ENCODE measurements at places on chromosomes 16 and 17.

- no peak for DNase-seq
Observed at GRCh38 chr16:67718668-67719047, 458 bp downstream of the GFOD2 start.

DNA sequence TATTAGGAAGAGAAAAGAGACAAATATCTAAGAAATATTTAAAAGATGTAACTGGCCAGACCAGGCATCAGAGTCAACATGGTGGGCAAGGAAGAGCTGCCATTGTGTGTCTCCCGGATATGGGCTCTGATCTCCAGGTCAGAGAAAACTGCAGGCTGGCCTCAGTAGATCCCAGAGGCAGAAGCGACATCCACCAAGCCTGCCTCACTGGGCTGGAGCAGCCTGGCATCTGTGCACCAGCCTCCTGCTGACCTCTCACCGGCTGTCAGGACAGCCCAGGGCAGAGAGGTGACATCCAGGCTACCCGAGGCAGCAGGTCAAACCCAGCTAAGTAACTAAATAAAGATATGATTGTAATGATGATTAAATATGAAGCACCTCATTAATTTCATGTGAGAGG is 162.8 kb upstream of the TNRC6C start:
- no peak for DNase-seq

GRCh38 chr16:84535851-84536250 is 31.4 kb upstream of the MEAK7 start:
- DNase-seq: no peak

- DNase-seq: no peak
Observed at GRCh38 chr17:50947782-50948543, 81.8 kb upstream of the TOB1 start.

DNA sequence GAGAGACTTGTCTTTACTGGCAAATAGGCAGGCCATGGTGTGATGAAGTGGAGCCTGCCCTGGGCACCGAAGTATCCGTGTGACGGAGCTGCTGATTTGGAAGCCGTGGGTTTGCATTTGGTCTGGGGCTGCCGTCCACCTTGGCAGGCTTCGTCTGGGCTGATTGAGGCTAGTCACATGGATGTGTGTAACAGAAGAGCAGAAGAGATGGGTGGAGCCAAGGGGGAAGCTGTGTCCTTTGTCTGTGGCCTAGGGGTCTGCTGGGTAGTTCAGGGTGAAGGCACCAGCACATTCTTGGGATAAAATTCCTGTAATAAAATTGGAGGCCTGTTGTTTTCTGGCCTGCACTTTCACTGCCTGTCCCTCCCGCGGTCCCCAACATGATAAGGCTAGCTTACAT is 106.1 kb downstream of the AATF start:
- DNase-seq: no peak

GRCh38 chr16:87303431-87303930 is 13.7 kb downstream of the C16orf95 start:
- DNase-seq: peak; percentile 61

DNA sequence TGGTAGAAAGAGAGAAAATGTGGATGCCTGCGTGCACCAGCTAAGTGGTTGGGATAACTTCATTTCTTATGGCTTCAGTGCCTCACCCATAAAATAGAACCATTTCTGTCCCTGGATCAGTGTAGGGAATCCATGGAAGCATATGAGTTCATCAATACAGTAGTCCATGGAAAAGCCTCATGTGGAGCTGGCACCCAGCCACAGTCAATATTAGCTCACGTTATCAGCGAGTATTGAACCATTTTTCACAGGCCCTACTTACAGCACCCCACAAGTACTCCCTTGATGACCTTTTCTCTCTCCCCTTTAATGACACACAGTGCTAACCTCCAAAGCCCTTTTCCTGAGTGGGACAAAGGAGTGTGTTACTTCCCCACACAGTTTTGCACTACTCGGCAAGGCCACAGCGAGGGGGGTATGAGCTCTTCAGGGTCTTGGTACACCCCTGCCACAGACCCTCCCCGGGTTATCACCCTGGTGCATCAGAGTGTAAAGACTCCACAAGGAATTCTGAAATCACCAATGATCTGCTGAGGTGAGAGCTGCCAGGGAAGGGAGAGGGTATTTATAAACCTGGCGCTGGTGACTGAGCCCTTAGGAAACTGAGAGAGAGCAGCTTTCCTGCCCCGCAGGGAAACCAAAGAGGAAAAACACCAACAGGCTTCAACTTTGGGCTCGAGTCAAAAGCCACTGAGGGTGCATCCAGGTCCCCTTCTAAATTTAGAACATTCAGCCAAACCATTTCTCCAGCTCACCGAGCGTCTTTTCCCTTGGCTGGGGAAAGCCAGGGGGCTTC is 36.9 kb downstream of the DYNLRB2 start:
- DNase-seq: no peak

GRCh38 chr16:27228621-27229501 is 25.5 kb downstream of the KDM8 start:
- DNase-seq: no peak

DNA sequence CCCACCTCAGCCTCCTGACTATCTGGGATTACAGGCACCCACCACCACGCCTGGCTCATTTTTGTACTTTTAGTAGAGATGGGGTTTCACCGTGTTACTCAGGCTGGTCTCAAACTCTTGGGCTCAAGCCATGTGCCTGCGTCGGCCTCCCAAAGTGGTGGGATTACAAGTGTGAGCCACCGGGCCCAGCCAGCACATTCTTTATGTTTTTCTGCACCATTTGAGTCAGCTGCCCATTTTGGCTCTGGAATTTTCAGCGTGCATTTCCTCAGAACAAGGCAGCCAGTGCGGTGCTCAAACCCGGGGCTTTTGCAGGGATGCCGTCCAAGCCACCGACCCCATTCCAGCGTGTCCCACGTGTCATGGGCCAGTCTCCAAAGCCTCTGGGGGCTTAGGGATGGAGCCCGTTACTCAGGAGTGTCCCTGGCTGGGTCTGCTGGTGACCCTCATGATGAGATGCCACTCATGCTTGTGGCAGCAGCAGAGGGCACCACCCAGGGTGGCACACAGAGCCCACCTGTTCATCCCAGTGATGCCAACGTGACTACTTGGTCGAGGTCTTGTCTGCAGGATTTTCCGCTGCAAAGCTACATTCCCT is 3.7 kb upstream of the RAB40C start:
- no peak for DNase-seq

DNA sequence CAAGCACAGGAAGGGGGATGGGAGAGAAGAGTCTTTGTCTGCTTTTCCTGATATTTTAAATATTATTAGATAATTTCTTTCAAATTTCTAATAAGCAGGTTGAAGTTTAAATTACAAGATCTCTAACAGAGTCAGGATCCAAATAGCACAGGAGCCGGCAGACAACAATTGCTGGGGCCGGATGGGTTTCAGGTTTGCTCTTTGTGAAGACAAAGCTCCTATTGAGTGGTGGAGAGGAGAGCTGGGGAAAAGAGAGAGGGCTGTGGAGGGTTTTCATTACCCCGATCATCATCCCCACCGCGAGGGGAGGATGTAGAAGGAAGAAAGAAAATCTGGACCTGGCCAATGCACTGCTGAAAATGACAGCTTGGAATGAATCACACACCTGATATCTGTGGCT is 197.3 kb downstream of the SOX9 start:
- no peak for DNase-seq

- DNase-seq: no peak
Observed at GRCh38 chr16:89759746-89760340, 38.5 kb downstream of the ZNF276 start.

GRCh38 chr16:52929478-52930400 is 123.0 kb downstream of the CHD9NB start:
- no peak for DNase-seq

DNA sequence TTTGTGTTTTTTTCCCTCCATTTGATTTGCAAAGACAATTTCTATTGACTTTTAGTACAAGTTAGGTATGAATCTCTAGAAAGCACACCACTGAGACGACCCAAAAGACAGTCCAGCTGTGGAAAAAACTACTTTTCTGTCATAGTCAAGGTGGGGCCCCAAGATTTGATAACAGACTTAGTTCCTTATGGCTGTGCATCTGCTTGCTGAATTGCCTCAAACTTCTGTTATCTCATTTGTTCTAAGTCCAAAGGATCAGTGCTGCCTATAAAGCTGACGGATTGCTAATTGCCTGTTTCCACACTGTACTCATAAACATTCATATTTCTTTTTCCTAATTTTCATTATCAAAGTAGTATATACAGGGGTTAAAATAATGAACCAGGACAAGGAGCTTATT is 180.8 kb downstream of the SPECC1 start:
- DNase-seq: no peak

DNA sequence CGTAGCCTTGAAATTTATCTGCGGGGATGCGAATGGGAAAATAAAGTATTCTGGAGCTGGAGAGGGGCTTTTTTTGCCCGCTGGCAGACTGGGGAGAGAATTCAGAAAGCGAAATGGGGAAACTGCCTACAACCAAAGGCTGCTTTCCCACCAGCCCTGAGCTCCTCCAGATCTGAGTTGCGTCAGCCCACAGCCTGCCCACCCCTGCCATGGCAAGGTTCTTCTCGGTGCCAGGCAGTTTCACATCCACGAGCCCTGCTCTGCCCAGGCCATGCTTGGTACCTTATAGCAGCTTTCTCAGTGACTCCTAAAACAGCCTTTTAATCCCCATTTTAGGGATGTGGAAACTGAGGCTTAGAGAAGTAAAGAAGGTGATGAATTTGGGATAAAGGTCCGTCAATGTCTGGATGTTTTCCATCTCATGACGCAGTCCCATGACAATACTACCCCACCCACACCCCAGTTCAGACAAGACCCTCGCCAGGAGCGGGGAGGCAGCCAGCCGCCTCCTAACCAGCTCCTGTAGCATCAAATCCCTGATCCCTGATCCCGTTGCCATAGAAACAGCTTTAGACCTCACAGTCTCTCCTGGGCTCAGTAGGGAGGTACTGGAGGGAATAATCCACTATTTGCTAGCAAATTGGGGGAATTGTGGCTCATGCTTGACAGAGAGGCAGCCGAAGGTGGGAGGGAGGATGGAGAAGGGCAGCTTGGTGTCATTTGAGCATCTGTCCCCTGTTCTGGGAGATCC is 113.5 kb downstream of the MGAT5B start:
- no peak for DNase-seq

GRCh38 chr16:78593352-78593751 is 493.9 kb downstream of the WWOX start:
- DNase-seq: no peak

GRCh38 chr17:69714669-69715068 is 300.2 kb downstream of the MAP2K6 start:
- DNase-seq: no peak

- no peak for DNase-seq
Observed at GRCh38 chr17:80328634-80329380, 68.2 kb downstream of the RNF213 start.

GRCh38 chr16:28098959-28099945 is 35.7 kb upstream of the GSG1L start:
- DNase-seq: no peak

GRCh38 chr17:16438173-16438556 is 22.8 kb downstream of the TRPV2 start:
- no peak for DNase-seq

DNA sequence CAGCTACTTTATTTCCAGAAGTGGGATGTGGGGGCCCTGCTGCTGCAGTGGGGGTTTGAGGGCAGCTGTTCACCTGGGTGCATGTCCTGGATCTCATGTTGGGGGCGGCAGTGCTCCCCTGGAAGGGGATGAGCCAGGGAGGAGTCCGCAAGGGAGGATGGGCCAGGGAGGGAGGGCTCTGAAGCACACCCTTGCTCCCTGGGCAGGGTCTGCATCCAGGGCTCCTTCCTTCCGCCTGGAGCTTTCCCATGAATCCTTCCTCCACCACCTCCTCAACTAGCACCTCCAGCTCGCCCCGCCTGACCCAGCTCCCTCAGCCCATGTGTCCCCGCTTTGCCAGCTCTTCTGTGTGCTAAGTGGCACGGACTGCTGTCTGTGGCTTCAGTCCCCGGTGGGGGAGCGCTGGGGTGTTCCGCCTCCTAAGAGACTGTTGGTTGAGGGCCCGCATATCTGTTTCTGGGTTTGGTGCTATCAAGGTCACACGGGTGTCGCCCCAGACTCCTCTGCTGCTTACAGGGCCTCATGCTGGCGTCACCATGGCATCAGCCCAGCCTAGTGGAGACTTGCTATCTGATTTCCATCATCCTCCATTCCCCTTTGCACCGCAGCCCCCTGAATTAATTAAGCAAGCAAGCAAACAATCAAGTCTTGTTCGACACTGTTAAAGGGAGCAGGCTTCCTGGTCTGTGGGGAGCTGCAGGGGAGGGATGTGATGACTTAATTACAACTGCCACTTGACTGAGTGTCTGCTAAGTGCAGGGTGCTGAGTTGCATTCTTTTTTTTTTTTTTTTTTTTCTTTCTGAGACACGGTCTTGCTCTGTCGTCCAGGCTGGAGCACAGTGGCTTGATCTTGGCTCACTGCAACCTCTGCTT is 71.8 kb downstream of the PRKCA start:
- peak; percentile 31 for DNase-seq

GRCh38 chr16:85148931-85149330 is 36.7 kb upstream of the CIBAR2 start:
- DNase-seq: no peak

- DNase-seq: no peak
Observed at GRCh38 chr17:30520882-30521281, 43.7 kb downstream of the GOSR1 start.

Measured in activated CD4-positive, alpha-beta T cell treated with anti-CD3 and anti-CD28 coated beads, Interleukin-2, amount 50 U/mL, for 16 hours (primary cell).